Retina (tissue), 1 donor: ENCODE measurements at places on chromosomes 12 and 14.

DNA sequence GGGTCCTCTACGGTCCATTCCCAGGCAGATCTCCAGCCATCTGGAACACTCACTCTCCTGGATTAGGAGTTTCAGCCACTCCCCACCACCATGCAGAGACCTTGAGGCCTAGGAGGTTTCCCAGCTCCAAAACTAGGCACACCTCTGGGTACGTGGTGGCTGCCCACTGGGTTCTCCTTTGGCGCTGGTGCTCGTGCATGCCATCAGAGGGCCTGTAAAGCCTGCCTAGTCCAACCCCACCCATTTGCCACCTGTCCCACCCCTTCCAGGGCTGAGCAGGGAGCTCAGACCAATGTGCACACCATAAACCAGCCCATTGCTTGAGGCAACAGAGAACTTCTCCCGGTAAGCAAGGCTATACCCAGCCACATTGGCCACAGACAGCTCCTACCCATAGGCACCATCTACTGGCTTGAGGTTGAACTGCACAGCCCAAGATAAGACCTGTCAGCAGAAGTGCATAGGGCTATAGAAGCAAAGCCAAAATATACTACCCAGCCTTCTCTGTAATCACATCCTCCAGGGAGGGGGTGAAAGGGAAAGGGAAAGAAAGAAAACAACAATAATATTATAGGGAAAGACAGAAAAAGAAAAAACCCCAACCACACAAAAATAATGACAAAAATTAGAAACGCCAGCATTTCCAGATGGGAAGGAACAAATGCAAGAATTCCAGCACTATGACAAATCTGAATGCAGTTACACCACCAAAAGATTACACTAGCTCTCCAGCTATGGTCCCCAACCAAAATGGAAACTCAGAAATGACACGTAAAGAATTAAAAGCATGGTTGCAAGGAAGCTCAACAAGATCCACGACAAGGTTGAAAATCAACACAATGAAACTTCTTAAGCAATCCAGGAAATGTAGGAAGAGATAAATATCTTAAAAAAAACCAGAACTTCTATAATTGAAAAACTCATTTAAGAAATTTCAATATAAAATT, 111.9 kb upstream of the CCDC175 start:
- DNase-seq = no peak

- no peak for DNase-seq
Observed at GRCh38 chr12:70244409-70244808, 1.2 kb downstream of the CNOT2 start.

DNA sequence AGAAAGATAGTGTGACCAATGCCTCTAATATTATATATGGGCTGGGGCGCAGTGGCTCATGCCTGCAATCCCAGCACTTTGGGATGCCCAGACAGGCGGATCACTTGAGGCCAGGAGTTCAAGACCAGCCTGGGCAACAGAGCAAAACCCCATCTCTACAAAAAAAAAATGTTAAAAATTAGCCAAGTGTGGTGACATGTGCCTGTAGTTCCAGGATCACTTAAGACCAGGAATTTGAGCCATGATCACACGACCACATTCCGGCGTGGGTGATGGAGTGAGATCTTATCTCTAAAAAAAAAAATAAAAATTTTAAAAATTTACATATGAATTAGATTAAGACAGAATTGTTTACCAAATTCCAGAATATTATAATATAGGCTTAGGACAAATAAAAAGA, 12.0 kb downstream of the TM7SF3 start:
- no peak for DNase-seq

GRCh38 chr12:50569876-50570275, 65.1 kb downstream of the DIP2B start:
- no peak for DNase-seq

GRCh38 chr14:64848239-64848638, 31.5 kb downstream of the SPTB start:
- no peak for DNase-seq

DNA sequence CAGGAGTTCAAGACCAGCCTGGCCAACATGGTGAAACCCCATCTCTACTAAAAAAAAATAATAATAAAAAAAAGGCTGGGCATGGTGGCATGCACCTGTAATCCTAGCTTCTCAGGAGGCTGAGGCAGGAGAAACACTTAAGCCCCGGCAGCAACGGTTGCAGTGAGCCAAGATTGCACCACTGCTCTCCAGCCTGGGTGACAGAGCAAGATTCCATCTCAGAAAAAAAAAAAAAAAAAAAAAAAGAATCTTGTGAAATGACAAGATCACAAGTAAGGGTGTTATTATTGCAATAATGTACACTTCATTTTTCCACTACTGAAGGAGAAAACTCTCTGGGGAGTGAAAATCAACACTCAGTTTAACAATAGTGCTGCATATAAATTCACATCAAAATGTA, 8.8 kb upstream of the PTGR2 start:
- no peak for DNase-seq

- no peak for DNase-seq
Observed at GRCh38 chr12:58914457-58914856, 5.8 kb downstream of the LRIG3 start.

- DNase-seq = no peak
Observed at GRCh38 chr12:89311703-89312293, 40.5 kb downstream of the DUSP6 start.
